MV-4-11 (cell line): ENCODE measurements at places on chromosomes 7 and 10.

DNA sequence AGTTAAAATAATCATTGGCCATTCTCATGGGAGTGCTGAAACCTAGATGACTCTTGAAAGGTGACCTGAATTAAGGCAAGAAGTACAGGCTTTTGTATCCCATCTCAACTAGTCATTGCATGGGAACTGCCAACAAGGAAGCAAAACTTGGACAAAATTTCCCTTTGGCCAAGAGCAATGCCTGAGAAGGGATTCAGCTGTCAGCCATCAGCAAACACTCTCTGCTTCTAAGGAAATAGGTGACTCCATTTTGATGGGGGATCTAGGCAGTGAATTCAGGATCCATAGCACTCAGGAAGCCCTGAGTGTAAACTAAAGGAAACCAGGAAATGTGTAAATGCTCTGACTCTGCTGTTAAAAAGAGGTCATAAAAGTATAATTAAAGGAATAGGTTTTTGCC is 221.5 kb upstream of the TMEM229A start:
- DNase-seq = no peak

- no peak for DNase-seq
Observed at GRCh38 chr10:115830265-115830970, 442.6 kb downstream of the GFRA1 start.

DNA sequence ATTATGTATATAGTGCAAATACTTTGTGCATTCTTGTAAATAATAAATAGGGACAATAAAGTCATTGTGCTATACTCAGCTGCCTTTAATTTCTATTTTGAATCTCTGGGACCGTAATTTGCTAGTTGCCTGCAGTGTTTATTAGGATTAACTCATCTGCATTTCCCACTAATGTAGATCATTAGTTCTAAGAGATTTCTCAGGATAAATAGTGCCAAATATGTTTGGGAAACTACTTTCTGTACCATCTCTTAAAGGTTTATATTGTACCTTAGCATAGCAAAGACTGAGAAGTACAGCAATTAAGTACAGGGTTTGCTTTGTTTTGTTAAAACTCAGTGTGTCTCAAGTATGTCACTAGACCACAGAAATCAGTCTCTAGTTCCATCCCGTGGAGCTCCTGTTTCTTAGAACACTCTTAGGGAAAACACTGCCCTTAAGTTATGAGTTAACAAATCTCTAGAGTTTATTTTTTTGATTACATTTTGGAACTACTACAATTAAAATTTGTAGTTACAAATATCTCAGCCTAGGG is 26.0 kb downstream of the ADD3 start:
- no peak for DNase-seq

GRCh38 chr10:120184547-120185337 is 272.3 kb upstream of the PLPP4 start:
- DNase-seq = no peak

DNA sequence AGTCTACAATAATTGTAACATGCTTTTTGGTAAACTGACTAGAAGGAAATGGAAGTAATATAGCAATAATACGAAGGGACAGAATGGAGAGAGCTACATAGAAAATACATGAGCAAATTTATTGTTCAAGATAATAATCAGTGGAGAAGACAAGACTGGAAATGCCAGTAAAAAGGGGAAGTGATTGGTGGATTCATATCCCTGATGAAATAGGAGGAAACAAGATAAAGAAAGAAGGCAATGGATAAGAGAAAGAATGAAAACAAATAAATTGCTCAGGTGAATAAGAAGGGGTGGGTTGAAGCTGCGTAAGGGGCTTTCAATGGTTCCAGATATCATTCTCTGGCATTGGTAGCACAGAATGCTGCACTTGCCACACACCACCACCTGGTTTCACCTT is 135.9 kb downstream of the LRRN3 start:
- DNase-seq = no peak

GRCh38 chr7:29609162-29610037 is 45.8 kb downstream of the PRR15 start:
- DNase-seq = no peak

DNA sequence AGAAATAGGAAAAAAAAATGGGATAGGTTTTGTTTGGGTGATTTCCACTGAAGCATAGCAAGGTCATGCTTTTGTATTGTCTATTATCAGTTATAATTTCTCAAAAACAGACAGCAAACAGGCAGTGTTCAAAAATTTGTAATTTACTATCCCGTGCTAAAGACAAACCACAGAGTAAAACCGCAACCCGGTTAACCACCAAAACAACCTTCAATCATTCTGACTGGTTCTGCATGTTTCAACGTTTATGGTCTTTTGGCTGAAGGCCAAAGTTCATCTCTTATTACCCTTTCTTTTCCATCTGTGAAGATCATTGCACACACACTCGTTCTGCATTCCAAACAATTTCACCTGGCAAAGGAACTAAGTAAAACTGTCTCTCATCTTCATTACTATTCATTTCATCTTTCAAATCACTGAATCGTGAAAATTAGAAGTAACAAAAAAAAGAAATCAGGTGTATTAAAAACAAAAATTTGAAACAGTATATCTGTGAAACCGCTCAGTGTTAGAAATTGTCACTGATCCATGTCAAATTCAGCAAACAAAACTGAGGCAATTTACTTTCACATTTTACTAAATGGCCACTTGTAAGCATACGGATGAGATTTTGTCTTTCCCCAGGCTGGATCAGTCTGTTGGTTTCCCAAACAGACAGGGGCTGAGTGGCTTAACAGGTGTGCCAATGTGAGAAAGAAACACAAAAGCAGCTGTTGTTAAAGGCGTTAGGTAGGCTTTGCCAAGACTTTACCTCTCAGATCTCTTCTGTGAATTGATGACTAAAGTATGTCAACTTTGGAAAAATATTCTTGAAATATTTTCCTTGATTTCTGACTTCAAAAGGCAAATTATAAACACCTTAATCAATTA is 539.6 kb downstream of the CNTNAP2 start:
- DNase-seq = peak; percentile 95

DNA sequence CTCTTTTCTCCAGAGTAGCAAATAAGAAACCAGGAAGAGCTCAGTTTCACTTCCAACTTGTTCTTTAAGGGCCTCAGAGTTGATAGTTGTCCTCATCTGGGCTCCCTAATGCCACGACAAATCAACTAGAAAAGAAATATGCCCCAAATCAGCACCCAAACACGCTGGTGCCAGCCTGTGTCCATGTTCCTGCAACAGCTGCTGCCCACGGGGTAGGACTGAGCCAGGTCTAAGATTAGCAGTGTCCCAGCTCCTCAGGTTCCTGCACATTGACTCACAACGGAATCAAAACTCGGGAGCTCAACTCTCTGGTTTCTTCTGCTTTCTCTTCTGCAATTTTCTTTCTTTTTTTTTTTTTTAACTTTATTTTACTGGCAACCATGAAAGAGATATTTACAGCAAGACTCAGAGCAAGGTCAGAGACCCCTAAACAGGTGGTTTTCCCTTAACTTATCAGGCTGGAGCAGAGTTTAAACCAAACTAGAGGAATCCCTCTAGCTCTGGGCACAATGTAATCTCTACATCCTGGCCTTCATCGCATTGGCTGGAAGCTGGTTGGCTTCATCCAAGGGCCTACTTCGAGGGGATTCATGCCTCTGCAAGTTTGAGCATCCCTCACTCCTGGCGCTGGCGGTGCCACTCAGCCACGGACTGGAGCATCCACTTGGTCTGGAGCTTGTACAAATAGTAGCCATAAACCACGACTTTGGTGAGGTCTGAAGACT is 126.1 kb downstream of the PFKFB3 start:
- DNase-seq = peak; percentile 90

DNA sequence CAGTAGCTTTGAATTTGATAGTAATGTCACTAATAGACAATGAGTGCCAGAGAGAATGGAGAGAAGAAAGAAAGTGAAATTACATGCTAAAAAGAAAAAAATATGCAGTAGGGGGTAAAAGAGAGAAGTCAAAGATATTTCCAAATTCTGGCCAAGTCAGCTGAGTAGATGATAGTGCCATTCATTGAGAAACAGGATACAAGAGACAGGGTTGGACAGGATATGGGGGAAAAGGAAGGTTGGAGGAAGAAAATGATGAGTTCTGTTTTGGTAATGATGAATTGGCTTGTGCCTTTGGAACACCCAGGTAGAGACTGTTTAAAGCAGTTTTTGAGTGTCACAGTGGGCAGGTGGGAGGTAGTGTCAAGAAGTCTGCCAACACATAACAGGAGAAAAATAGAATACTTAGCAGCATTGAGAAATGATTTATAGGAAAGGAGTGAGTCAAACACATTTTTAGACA is 78.3 kb downstream of the LRRC17 start:
- DNase-seq = peak; percentile 61

DNA sequence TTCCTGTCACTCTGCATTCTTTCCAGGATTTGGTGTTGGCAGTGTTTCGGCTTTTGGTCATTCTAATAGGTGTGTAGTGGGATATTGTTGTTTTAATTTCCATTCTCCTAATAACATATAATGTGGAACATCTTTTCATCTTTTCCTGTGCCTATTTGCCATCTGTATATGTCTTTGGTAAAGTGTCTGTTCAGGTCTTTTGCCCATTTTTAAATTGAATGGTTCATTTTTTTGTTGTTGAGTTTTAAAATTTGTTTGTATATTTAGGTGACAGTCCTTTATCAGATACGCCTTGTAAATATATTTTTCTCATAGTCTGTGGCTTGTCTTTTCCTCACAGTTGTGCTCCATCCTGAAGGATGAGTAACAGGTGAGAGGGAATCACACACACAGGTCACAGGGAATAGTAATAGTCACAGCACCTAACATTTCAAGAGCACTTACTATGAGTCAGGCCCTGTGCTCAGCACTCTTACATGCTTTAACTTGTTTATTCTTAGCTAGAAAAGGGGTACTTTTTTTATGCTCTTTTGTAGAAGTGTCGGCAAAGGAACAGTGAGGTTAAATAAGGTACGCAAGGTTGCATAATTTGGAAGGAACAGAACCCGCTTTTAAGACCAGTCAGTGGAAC is 117.1 kb upstream of the GATA3 start:
- no peak for DNase-seq

DNA sequence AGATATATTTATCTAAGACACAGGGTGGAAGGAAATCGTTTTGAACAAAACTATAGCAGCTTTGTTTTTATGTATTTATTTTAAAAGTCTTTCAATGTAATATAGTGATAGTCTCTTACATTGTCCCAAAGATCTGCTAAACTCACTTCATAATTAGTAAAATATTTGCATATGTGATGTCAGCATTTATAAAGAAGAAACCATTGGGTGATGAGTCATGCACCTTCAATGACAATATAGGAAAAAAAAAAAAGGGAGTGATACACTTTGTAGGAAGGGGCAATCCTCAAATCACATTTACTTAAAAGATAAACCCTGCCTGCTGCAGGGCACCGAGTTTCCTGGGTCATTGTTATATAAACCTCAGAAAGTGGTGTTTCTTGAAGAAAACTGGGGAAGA is 112.4 kb upstream of the SEMA3C start:
- no peak for DNase-seq

GRCh38 chr10:22252801-22253579 is 35.2 kb upstream of the EBLN1 start:
- no peak for DNase-seq

- no peak for DNase-seq
Observed at GRCh38 chr7:2049111-2049781, 183.5 kb downstream of the MAD1L1 start.

- DNase-seq = peak; percentile 48
Observed at GRCh38 chr7:100190048-100190711, 12.5 kb downstream of the STAG3 start.

DNA sequence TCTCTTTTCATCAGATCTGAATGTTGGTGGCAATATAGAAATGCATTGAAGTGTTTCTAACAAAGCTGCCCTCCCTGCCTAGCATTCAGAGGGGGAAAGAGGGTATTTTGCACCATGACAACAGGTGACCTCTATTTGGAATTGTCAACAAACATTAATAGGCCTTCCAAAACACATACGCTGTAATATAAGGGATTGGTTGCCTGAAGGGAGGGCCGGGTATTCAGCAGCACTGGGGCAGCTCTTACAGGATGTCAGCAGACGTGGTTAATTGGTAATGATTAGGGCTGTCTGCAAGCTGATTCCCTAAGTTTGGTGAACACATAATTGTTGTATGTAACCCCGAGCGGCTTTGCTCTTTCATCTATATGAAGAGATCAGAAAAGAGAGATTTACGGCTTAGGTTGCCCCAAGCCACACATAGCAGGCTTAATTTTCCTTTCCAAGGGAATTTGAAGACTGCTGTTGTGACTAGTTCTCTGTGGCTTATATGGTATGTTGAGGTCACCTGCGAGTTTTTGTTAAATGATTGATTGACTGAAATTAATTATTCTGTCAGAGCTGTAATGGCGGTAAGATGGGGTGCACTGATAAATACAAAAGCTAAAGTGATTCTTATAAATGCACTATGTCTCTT is 759.3 kb downstream of the LRMDA start:
- DNase-seq = no peak
